ENCODE measurements at places on chromosomes 13 and 19.

DNA sequence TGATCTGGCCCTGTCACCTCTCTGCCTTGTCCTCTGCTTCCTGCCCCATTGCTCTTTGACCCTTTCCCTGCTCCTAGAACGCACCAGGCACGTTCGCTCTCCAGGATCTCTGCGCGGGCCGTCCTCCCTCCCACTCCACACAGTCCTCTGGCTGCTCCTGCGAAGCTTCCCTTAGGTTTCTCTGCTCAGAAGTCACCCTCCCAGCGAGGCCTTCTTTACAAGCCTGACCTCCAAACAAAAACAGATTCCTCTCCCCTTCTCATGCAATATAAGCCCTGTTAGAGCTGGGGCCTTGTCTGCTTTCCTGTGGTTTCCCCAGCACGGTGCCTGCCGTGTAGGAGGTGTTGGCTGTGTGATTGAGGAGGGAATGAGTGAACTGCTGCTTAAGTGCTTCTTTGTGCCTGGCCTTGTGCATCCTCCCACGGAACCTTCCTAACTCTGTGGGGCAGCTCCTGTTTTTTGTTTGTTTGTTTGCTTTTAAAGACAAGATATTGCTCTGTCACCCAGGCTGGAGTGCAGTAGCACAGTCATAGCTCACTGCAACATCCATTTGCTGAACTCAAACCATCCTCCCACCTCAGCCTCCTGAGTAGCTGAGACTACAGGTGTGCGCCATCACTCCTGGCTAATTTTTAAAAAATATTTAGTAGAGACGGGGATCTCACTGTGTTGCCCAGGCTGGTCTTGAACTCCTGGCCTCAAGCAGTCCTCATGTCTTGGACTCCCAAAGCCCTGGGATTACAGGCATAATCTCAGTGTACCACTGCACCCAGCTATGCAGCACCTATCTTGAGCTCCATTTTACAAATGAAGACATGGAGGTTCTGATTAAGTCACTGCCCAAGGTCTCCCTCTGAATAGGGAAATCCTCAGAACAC is 82.0 kb downstream of the SIPA1L3 start:
- DNase-seq: no peak

DNA sequence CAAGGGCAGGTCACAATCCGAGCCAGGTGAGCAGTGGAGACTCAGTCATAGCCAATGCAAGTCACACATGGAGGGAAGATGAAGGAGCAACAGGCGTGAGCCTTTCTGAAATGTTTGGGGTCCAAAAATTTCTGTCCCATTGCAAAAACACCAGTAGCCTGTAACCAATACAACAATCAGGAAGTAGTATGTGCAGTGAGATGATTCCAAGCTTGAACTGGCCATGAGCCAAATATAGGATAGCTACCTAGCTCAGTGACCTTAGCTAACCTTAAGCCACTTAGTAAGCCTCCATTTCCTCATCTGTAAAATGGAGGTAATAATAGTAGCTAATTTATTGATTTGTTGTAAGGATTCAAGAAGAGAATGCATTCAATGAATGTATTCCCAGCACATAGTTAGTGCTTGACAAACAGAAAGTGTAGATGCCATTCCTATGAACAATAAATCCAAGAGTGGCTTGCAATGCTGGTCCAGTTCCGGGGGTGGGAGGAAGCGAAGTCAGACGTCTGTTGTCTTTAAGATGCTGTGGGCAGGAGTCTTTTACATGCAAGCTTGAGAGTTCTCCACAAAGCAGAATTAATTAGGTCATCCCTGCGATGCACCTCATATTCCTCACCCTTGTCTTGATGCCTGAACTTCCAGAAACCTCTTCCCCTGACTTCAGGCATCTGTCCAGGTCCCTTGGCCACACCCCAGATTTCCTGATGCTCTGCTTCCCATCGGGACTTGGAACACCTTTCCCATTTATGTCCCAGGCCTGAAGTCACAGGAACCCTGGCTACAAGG is 195.7 kb upstream of the UBL3 start:
- no peak for DNase-seq

DNA sequence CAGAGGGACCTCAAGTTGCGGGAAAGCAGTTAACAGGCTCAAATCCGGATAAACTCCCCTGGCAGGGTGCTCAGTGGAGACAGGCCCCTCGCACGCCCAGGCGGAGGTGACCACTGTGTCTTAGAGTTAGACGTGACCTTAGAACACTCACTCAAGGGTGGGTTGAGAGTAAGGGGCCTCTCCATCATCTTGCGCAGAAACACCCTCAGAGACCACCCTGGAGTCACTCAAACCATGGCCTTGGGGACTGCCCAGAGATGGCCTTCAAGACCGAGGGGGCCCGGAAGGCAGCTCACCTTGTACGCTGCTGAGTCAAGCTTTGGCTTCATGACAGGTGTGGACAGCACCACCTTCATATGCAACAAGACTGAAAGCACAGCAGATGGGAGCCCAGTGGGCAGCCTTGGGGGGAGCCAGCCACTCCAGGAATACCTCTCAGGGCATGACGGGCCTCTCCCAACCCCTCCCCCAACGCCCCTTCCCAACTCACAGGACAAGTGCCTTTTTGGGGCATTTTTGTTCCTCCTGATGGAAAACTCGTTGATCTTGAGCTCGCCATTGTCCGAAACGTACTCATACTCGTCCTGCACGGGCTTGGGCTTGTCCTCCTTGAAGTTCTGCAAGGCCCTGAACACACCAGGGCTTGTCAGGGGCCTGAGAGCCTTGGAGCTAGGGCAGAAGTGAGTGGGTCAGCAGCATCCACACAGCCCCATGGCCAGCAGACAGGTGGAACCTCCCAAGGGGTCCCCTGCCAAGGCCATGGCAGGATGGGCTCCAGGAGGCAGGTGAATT is 229.2 kb downstream of the TUBA3C start:
- DNase-seq: no peak

GRCh38 chr13:57878291-57878690 is 246.7 kb downstream of the PCDH17 start:
- DNase-seq: no peak

DNA sequence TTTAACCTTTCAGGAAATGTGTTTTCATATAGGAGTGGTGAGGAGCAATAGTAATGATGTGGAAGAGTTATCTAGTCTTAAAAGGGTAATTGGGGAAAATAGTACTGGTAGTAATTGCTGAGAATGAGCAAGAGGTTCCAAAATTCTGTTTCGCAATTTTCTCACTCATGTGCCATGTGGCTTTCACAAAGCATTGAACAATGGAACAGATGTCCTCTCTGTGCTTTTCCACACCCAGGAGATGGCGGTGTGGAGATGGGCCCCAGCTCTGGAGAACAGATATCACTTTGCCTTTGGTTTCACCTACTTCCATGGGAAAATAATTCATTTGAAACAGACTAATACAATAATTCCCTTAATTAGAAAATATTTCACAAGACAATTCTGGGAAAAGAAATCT is 170.0 kb upstream of the SLC10A2 start:
- DNase-seq: no peak

DNA sequence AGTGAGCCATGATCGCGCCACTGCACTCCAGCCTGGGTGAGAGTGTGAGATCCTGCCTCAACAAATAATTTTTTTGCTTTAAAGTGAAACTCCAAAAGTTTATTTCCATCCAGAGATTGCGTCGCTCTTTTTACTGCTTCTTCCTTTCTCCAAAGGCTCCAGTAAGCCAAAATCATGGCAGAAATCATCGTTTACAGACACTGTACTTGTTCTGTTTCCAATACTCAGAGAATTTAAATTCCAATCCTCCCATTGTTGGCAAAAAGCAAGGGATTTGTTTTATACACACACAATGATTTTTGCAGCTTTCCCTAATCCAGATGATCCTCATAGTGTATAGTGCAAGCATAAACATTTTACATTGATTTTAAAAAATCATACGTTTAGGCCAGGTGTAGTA is 15.3 kb downstream of the FBXO27 start:
- DNase-seq: no peak

GRCh38 chr13:25132751-25133390 is 36.9 kb downstream of the PABPC3 start:
- DNase-seq: no peak

DNA sequence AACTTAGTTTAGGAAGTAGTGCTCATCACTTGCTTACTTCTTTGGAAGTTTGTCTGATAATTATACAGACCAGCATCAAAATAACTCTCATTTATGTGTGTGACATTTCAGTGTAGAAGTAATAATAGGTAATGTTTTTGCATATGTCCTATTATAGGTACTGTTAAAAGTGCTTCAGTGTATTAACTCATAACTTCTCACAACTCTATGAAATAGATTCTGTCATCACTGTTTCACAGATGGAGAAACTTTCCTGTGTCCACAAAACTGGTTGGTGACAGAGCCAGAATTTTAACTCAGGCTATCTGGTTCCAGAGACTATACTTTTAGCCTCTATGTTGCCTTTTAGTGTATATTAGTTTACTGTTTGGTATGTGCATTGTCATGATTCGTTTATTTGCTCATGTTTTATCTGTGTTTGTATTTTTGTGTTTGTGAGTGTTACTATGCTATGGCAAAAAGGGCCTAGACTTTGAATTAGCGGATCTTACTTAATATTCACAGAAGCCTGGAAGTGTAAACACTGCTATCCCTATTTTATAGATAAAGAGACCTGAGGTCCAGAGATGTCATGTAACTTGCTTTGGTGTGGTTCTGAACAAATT is 12.7 kb downstream of the LPAR6 start:
- no peak for DNase-seq

- DNase-seq: no peak
These were observed 72.8 kb downstream of the HSPH1 start for GRCh38 chr13:31088826-31089420.

GRCh38 chr19:57075801-57076492 is 43.8 kb upstream of the USP29 start:
- DNase-seq: no peak

Data from Right ventricle myocardium inferior (tissue), 1 donor.